ENCODE measurements at places on chromosomes 6 and 20.

- DNase-seq: no peak
Measured at GRCh38 chr6:141354191-141354955, 778.4 kb upstream of the GJE1 start.

GRCh38 chr6:106356378-106356777, 4.1 kb upstream of the CRYBG1 start:
- no peak for DNase-seq

- DNase-seq: no peak
Measured at GRCh38 chr6:132251711-132252110, 149.6 kb downstream of the MOXD1 start.

- no peak for DNase-seq
Measured at GRCh38 chr6:154430481-154430919, 73.9 kb upstream of the IPCEF1 start.

DNA sequence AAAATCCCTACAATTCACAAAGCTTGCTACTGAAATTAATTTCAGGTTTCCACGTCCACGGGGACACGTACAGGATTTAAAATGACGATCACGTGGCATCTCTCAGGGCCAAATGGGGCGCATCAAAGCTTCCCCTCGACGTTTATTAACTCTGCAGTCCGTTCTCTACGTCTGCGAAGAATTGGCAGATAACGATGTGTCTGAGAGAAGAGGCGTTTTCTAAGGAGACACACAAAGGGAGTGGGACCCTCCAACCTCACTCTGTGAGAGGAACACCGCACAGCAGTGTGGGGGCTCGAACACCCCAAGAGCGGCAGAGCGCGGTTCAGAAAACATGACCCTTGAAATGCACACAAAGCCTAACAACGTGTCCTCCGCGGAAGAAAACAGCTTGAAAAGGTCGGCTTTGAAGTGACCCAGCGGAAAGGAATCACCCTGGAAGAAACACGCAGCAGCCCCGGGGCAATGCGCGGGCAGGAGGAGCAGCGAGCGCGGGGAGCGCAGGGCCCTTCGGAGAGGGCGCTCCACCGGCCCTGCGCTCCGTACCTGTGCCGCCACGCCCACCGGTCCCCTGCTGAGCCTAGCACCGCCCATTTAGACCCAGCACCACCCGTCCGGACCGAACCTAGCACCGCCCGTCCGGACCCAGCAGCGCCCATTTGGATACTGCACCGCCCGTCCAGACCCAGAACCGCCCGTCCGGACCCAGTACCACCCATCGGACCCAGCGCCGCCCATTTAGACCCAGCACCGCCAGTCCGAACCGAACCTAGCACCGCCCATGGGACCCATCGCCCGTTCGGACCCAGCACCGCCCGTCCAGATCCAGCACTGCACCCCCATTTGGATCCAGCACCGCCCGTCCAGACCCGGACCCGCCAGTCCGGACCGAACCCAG, 1.1 kb upstream of the AFDN start:
- no peak for DNase-seq

GRCh38 chr6:41894366-41895299, 542 bp downstream of the USP49 start:
- no peak for DNase-seq

- no peak for DNase-seq
Measured at GRCh38 chr6:40328386-40328985, 258.7 kb downstream of the LRFN2 start.

DNA sequence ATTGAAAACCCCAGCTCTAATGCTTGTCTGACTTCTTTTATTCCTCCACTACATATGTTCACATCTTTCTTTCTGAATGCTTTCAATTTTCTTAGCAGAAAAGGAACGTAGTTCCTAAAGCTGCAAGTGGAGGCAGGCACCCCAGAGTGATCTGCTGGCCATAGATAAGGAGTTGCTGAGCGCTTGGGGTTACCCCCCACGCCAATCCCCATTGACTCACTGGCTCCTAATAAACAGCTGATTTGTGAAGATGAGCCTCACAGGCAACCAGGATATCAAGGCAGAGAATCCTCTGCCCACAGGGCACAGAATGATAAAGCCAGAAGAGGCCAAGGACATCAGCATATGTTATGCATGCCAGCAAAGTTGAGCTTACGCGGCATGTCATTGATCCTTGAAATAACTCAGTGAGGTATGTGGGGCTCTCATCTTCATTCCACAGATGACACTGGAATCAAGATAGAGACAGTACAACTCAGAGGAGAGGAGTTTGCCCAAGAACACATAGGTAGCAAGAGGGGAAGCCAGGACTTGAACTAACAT, 129.1 kb upstream of the PTPRT start:
- no peak for DNase-seq

DNA sequence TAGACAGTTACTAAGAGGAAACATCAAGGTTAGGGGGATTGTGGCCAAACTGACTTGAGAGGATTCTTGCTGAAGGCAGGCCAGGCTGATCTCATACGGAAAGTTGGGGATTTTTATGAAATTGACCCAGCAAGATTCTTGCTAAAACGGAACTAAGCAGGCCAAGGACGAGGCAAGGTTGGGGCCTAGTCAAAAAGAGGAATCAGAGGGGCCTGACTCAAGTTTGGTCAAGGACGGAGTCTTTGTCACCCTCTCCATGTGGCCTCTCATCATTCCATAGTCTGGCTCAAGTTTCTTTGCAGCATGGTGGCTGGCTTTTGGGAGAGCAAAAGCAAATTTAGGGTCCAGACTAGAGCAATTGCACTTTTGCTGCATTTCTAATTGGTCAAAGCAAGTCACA, 7.9 kb upstream of the HECA start:
- DNase-seq: no peak

- no peak for DNase-seq
Measured at GRCh38 chr6:63941747-63942470, 306.3 kb downstream of the PHF3 start.

DNA sequence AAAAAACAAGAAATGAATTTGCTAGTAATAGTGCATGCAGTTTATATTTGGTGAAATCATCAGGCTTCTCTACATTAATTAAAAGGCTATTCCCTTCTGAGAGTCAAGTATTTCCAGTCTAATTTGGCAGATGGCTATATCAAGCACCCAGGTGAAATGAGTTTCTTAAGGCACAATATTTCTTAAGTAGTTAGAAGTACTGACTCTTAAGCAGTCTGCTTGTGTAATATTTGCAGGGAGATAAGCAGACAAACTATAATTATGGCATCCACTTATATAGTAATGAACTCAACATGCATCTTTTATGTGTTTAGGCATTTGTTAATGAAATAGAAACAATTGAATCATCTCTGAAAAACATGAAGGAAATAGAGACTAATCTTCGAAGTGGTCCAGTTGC, 189.2 kb downstream of the UTRN start:
- DNase-seq: no peak
